ENCODE measurements at places on chromosomes 1 and 21.

DNA sequence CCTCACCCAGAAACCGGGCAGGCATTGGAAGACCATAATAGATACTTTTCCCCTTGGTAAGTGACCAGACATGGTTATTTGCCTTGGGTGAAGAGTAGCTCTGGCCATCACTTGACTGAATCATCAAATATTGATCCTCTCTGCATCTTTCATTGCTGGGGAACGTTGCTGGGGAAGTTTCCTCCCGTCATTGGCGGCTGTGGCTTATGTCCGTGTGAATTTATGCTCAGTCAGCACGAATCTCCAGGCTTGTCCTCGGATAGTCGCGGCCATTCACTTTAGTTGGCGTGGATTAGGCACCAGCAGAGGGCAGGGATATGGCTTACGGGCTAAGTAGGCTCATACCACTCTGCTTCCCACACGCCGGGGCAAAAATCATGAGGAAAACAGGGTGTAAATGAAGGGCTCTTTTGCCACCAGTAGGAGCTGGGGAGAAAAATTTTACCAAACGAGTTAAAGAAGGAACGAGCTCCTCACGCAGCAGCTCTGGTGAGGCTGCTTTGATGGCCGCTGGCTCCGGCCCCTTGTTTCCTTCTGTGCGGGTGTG lies 473.4 kb downstream of the CAMTA1 start:
- no peak for DNase-seq

DNA sequence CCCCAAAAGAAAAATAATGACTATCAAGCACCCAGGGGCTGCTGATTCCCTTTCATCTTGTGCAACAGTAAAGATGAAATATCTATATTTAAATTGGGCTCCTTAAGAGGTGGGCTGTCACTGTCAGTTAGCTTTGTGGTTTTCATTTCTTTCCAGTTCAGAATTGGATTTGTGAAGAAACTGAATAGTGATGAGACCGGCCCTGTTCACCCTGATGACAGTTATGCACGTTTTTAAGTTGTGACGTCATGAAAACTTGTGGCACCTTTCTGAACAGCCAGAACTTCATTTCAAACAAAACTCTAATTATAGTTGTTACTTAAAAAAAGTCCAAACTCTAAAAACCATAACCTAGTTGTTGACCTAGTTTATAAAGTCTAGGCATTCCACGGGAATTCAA lies 125.9 kb downstream of the RUNX1 start:
- no peak for DNase-seq

DNA sequence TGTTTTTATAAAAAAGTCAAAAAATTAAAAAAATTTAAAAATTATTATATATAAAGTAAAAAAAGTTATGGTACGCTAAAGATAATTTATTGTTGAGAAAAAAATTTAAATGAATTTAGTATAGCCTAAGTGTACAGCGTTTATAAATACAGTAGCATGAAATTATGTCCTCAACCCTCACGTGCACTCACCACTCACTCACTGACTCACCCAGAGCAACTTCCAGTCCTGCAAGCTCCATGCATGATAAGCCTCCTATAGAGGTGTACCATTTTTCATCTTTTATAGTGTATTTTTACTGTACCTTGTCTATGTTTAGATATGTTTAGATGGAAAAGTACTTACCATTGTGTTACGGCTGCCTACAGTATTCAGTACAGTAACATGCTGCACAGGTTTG lies 5.1 kb downstream of the DISC1 start:
- no peak for DNase-seq

GRCh38 chr1:3864884-3865283 lies 7.6 kb downstream of the DFFB start:
- DNase-seq: no peak

DNA sequence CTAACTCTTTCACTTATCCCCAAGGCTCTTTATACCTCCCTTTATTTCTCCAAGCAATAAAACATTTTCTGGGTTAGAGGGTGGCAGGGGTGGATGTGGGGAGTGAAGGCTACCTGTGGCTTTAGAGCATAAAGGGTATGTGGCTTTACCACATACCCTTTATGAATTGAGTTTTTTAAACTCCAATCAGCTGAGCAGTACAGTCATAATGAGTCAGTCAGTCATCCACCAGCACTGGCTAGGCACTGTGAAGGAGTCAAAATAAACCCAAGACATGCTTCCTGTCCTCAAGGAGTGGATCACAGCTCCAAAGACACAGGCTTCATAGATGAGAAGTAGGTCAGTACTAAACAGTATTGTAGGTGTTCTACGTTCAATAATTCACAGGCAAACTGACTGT lies 2.6 kb upstream of the TDRD10 start:
- DNase-seq: no peak

DNA sequence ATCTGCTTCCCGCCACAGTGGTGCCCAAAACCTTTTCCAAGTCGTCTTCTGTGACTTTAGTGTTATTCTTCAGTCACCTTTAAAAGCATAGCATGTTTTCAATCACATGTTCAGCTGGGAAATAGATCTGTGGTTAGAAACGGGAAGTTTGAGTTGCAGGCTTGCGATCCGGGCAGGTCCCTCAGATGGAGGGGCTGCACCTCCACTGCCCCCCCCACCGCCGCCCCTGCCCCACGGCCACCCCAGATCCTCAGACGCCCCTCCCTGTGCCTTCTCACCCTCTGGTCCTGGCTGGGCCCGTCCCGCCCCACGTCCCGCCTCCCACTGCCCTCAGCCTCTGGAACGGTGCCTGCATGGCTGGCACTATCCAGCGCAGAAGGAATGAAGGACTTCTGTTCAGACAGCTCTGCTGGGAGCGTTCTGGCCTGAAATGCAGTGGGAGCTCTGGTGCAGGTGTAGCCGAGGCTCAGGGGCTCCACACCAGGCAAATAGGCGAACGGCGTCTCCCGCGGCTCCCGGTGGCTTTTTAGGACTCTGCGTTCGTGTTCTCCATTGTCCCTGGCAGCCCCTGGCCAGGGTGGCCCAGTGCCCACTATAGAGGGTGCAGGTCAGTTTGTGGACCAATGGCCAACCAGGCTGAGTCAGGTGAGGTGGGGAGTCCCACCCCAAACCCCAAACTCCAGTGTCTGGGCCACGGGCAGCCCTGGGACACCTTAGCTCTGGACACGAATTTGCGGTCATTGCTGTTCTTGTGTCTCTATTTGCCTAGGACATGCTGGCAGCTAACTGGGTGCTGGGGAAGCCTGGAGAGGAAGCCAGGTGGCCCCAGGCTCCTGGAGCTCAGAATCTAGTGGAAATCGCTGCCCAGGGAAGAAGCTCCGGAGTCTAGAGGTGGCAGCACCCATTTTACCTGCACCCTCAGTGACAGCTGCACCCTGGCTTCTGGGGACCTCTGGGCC lies 67.1 kb downstream of the FAAP20 start:
- DNase-seq: peak; percentile 57

DNA sequence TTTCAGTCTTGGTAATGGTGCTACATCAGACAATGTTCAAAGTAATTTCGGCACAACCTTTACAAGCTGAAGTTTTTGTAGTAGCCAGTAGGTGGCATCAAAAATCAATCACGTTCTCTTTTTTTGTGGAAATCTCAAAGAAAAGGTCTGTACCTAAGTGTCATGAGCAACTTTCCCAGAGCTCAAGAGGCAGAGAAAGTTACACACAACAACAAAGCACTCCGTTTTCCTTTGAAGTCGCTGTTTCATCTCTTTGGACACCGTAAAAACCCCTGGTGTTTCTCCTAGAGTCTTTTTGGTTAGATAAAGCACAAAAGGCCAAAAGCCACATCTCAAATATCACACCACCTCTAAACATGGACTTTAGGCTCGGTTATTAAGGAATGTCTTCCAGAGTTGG lies 131.6 kb downstream of the LHX8 start:
- no peak for DNase-seq

DNA sequence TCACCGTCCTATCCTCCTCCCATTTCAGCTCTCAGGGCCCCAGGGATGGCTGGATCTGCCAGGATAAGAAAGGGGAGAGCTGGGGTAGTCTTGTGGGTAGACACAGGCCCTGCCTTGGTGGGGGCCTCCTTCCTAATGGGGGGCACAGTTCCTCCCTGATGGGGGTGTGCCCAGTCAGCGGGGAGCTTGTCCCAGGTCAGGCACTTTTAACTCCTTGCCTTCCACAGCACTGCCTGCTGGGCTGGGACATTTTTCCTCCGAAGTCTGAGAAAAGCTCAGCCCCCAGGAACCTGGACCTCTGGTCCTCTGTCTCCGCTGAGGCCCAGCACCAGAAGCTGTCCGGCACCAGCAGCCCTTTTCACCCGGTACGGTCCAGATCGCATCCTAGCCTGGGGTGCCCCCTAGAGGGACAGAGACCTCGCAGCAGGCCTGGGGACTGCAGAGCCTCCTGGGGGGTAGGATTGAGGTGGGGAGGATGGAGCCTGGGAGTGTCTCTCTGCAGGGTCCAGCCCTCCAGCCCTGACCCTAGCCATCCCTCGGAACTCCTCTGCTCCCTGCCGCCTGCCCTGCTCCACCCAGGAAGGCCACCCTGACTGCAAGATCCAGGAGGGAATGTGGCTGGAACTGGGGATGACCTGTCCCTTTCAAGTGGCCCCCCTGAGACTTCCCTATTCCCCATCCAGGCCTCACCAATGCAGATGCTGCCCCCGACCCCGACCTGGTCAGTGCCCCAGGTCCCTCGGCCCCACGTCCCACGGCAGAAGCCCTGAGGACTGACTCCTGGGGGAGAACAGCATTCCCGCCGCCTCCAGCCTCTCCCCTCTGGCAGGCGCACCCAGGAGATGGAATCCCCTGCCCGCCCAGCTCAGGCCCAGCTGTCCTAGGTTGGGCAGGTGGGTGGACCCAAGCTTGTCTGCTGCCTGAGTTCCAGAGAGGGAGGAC lies 12.0 kb downstream of the MIIP start:
- DNase-seq: peak; percentile 14
